ENCODE measurements at places on chromosomes 2 and 18.

DNA sequence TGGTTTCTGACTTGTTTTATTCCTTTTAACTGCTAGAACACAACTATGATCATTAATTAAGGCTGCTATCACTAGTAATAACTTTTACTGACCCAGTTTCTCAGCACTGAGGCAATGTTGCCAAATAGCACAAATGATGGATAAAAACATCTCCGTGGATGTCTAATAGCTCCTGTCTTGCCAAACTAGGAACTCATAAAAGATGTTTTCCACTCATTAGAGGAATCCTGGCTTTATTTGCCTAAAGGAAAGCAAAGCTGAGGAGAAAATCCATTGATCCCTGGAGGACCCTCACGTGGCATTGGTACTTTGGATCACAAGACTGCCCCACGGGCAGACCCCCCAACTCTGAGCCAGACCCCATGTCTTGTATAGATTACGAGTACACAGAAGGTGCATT is 96.1 kb upstream of the ZNF397 start:
- no peak for DNase-seq

- DNase-seq: no peak
Measured at GRCh38 chr2:77155511-77155910, 366.7 kb downstream of the LRRTM4 start.

- DNase-seq: no peak
Measured at GRCh38 chr2:121064186-121064585, 220.8 kb downstream of the TFCP2L1 start.

GRCh38 chr2:168552450-168552856 is 96.4 kb downstream of the CERS6 start:
- DNase-seq: peak; percentile 7

- DNase-seq: no peak
Measured at GRCh38 chr18:3345452-3345851, 83.5 kb downstream of the MYL12B start.

DNA sequence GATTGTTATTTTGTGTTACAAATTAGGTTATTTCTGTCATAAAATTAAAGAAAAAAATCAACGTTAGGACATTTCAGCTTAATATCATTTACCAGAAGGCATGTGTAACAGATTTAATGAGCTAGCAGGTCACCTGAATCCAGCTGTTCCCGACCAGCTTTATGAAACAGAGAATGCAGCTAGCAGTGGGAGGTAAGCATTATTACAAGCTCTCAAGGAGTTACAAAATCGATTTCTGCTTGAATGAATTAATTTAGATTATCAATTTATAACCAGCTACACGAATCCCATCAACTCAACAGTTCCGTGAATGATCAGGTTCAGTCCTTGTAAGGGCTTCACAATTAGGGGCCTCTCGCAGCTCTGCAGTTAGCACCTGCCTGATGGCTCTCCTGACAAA is 211.9 kb downstream of the PTGR3 start:
- no peak for DNase-seq

- no peak for DNase-seq
Measured at GRCh38 chr18:22056950-22057349, 112.4 kb upstream of the GATA6 start.

DNA sequence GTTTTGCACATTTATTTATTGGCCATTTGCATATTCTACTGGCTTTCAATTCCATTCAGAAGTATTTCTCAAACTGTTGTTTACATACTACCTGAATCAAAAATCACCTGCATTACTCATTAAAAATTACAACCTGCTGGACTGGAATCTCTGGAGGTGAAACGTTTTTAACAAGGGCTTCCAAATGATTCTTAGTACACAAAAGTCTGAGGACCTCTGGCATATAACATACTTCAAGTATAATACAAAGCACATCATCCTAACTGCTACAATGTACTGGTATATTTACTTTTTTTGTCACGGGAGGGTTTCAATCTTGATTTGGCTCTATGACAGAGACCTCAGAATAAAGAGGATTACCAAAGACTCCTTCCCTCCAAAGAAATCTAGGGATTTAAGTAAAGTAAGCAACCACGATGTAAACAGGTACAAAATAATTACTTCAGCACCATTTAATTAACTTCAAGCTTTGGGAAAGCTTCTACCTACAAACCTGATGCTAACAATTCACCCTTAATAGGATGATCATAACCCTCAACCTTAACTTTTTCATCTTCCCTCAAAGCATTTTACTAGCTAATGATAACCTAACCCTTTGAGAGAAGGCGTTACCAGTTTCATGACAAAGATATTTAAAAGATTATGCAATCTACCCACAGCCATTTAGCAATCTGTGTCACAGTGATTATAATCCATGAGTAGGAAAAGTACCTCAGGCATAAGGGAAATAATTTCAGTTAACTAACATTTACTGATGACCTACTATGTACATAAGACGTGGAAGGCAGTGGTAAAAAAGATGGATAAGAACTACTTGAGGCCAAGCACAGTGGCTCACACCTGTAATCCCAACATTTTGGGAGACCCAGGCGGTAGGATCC is 24.7 kb downstream of the ATAD2B start:
- no peak for DNase-seq

DNA sequence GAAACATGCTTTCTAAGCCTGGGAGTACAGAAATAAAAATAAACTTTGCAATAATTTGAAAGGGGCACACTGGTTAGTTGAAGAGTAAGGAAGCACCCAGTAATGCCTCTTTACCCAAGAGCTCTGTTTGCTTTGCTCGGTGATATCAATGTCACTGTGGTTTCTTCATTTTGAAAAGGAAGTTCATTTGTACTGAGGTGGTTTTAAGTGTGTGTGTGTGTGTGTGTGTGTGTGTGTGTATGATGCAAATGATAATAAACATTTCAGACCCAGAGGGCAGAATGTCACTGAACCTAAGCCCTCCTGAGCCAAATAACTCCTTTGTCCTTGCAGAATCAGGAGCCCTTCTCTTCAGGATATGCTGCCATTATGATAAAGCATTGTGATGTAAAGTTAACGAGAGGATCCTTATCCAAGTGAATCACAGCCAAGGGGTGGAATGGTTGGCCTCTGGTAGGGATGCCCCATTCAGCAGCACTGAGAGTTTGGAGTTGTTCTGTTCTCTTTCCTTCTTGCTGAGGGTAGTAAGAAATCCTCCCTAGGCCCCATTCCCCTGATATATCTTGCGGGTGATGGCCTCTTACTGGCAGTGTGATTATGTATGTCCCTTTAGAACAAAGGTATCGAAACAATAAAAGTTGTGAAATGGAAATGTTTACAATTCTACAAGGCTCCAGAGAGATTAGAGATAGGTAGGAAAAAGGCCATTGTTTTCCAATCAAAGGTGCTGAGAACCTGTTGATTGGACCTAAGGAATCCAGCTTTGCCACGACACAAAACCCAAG is 7.6 kb downstream of the ITGA6 start:
- DNase-seq: no peak

GRCh38 chr2:71747559-71747958 is 294.2 kb downstream of the DYSF start:
- no peak for DNase-seq

- DNase-seq: no peak
Measured at GRCh38 chr2:26941486-26941885, 29.0 kb upstream of the MAPRE3 start.

GRCh38 chr2:112541315-112542122 is 746 bp upstream of the POLR1B start:
- DNase-seq: peak; percentile 87

DNA sequence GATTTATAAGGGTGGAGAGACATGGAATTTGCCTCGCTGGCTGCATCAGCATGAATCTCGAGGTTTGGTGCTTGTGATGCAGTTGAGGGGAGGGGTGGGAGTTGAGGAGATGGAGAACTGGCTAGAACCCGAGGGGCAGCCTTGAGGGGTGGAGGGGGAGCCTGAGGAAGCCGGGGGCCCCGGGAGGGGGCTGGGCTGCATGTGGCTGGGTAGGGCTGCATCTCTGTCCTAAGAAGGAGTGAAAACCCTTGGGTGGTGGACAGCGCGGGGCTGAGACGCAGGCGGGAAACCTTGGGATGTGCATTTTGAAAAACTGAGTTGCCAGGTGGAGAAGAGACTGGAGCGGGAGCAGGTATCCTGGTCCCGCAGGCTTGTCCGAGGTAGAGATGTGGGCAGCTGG is 64.2 kb downstream of the SNTG2 start:
- no peak for DNase-seq

DNA sequence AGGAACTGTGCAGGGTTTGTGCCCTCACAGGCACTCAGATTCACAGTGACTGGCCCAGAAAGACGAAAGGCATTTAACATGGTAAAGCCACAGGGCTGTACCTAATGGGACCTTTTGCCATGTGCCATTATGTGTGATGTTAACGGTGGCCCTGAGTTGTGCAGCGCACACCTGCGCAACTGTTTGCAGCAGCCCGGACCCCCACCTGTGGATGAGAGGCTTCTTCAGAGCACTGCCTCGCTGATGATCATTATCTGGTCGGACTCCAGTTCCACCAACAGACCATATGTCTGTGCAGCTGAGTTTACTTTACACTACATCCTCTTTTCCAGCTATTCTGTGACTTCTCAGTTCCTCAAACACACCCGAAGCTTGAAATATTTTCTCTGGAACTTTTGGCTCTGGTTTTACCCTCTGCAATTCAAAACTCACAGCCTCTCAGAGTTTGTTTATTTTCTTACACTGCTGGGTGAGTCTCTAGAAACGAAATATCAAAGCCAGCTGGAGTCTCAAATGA is 35.6 kb upstream of the UBE2F start:
- DNase-seq: peak; percentile 23

GRCh38 chr2:197359859-197360258 is 49.3 kb upstream of the ANKRD44 start:
- DNase-seq: no peak

GRCh38 chr18:51621113-51621863 is 423.8 kb upstream of the MEX3C start:
- DNase-seq: peak; percentile 30

GRCh38 chr2:54601339-54601738 is 122.1 kb upstream of the EML6 start:
- no peak for DNase-seq

GRCh38 chr2:214193943-214194342 is 216.9 kb upstream of the VWC2L start:
- no peak for DNase-seq

- DNase-seq: no peak
Measured at GRCh38 chr2:206273905-206274304, 558 bp upstream of the ZDBF2 start.

GRCh38 chr2:162123806-162124758 is 28.0 kb downstream of the GCG start:
- DNase-seq: no peak

DNA sequence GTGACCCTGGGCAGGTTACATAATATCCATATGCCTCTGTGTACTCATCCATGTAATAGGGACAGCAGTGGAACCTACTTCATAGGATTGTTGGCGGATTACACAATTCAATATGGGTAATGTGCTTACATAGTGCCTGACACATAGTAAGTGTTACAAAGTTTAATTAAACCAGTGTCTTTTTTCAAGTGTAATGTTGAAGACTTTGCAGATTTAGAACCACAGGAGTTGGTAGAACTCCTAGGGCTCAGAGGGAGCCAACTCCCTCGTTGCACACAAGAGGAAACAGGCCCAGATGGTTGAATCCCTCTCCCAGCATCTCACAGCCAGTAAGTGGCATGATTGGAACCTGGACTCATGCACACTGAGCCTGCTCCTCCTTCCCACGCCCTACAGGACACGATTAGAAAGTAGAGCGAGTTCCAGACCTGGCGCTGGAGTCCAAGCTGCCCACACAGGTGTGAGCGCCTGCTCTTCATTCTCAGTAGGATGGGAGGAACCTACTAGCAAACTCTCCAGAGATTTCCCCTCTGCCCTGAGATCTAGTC is 97.8 kb downstream of the VSNL1 start:
- DNase-seq: no peak

GRCh38 chr2:23465936-23466335 is 81.0 kb downstream of the KLHL29 start:
- no peak for DNase-seq

GRCh38 chr18:75962036-75962572 is 532.9 kb downstream of the ZNF516 start:
- DNase-seq: no peak

- no peak for DNase-seq
Measured at GRCh38 chr2:85763831-85764230, 10.0 kb downstream of the ATOH8 start.

GRCh38 chr18:26052505-26052904 is 37.9 kb downstream of the SS18 start:
- no peak for DNase-seq

DNA sequence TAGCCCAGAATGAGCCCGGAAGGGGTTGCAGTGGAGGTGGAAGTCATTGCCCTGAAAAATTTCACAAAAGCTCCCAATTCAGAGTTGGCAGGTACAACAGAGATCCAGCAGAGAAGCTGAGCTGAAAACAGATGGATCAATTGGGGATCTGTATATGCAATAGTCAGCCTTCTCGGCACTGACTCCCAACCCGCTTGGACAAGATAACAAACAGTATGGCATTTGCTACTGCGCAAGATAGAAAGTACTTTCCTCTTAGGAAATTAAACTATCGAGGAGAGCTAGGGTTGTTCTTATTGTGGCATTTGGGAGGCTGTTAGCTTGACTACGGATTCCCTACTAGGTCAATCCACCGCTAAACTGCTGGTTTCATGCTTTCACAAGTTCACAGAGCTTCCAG is 11.6 kb upstream of the IER3IP1 start:
- no peak for DNase-seq

- DNase-seq: no peak
Measured at GRCh38 chr2:158738363-158738762, 56.8 kb upstream of the DAPL1 start.

GRCh38 chr18:76450452-76451395 is 44.3 kb downstream of the ZNF516 start:
- DNase-seq: no peak

DNA sequence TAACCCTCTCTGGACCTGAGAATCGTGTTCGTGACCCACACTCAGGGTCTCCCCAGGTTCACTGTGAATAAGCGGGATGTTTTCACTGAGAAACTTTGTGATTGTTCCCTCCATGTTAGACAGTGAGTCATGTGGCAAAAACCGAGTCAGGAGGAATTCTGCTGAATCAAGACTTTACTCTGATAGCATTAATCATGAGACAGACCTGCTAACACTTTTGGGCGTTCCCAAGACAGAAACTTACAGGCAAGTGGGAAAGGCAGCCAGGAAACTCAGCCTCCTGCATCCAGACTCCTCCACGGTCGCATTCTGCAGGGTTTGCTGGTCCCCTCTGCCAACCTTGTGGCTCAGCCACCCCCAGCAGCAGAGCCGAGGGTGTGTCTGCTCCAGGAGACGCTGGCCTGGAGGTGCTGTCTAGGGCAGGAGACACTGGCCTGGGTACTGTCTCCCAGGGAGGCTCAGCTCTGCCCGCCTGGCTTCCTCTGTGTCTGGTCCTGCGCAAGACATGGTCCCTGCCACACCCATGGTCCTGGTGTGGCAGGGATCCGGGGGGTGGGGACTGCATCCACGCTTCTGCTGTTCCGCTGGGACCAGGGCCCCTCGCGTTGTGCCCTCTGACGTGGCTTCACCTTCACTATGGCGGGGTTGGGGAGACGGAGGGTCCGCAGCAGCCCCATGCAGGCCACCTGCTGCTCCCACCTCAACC is 177.4 kb downstream of the TWIST2 start:
- no peak for DNase-seq

Measured in anterior cingulate cortex (tissue), 58 donors.